ENCODE measurements at places on chromosomes 1 and 21. TPM values are rescaled to one million over a fixed set of nuclear protein-coding genes. Genes with fewer than 3 reads are reported as not detected.

DNA sequence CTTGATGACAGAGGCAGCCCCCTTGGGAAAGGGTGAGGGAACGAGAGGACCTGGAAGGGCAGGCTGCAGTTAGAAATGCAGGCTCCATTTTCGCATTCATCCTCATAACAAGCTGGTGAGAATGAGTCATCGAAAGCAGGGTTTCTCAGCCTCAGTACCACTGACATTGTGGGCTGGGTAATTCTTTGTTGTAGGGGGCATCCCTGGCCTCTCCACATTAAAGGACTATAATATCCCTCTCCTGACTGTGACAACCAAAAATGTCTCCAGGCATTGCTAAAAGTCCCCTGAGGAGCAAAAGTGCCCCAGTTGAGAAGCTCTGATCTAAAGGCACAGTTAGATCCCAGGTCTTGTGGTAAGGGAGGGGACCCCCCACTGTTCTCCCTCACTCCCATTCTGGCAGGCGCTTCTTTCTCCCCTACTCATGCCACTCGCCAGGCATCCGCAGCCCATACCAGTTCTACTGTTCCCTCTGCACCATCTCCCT is 20.4 kb downstream of the KCNN3 start:
- no peak for DNase-seq

GRCh38 chr1:109395602-109396512 is 1.9 kb downstream of the SORT1 start:
- no peak for DNase-seq

DNA sequence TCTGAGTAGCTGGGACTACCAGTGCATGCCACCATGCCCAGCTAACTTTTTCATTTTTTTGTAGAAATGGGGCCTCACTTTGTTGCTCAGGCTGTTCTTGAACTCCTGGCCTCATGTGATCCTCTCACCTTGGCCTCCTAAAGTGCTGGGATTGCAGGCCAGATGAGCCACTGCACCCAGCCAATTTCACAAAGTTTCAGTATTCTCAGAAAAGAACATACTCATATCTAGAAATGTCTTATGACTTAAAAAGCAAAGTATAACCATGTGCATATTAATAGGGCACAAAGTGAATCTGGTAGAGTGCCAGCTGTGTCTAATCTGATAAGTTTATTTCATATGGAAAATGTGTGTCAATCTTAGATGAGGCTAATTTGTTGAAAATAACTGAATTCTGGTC is 87.5 kb upstream of the CACYBP start:
- DNase-seq, result no peak

The PIAS3 gene
- total RNA-seq, result 40.0 TPM

The KTI12 gene
- total RNA-seq, result 9.6 TPM

The OR10J1 gene
- not detected for total RNA-seq

Measured in type B pancreatic cell (in vitro differentiated cells).